ENCODE measurements at places on chromosomes 2 and 18.

DNA sequence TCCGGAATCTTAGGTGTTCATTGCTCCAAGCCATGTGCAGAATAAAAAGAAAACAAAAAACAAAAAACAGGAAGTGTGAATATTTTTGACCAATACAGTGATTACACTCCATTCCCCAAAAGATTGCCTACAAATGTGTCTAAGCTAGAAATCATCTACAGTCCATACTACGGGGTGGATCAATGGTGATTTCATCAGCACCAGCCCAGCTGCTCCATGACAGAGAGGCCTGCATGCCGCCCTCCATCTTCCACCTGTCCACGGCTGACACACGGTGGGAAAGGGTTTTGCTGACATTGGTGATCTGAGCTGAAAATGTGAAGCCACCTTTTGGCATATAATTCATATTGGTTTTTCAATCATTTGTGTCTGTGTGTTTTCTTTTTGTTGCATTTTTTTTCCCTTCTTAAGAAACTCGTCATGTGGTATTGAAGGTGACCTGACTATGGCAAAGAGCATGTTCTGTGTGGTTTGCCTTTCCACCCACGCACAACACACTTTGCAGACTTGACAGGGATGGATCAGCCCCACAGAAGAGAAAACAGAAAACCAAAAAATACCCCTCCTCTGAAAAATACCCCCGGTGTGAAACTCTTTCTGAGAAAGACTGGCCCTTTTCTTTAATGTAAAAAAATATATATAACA, 533.1 kb downstream of the RNF144A start:
- peak; percentile 80 for DNase-seq

- DNase-seq = no peak
These were observed 28.7 kb downstream of the MGAT4A start for GRCh38 chr2:98702127-98702802.

DNA sequence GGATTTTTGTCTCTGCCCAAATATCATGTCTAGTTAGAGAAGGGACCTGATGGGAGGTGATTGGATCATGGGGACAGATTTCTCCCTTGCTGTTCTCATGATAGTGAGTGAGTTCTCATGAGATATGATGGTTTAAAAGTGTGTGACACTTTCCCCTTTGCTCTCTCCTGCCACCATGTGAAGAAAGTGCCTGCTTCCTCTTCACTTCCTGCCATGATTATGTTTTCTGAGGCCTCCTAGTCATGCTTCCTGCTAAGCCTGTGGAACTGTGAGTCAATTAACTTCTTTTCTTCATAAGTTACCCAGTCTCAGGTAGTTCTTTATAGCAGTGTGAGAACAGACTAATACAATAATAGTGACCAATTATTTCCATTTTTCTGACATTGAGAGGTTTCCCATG, 167.3 kb upstream of the CYRIA start:
- DNase-seq = no peak

GRCh38 chr2:102111823-102112222, 30.7 kb upstream of the IL1R1 start:
- no peak for DNase-seq

DNA sequence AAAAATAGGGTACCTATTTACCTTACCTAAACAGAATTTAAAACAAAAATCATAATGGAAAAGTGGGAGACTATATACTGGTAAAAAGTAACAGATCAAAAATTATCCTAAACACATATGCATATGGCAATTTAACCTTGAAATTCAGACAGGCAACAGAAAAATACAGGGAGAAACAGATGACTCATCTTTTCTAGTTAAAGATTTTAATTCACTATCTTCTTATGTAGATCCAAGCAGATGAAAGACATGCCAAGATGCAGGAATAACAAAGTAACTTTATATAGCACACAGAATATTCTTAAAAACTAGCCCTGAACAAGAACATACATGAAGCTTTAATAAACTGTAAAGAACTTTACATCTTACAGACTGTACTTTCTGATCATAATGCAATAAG, 30.9 kb downstream of the PRPF40A start:
- no peak for DNase-seq

- DNase-seq = no peak
These were observed 110.9 kb downstream of the BCL2 start for GRCh38 chr18:63208676-63209075.

GRCh38 chr2:209358992-209359391, 64.9 kb upstream of the MAP2 start:
- no peak for DNase-seq

GRCh38 chr2:241354668-241355658, 1.1 kb upstream of the FARP2 start:
- DNase-seq = peak; percentile 87

DNA sequence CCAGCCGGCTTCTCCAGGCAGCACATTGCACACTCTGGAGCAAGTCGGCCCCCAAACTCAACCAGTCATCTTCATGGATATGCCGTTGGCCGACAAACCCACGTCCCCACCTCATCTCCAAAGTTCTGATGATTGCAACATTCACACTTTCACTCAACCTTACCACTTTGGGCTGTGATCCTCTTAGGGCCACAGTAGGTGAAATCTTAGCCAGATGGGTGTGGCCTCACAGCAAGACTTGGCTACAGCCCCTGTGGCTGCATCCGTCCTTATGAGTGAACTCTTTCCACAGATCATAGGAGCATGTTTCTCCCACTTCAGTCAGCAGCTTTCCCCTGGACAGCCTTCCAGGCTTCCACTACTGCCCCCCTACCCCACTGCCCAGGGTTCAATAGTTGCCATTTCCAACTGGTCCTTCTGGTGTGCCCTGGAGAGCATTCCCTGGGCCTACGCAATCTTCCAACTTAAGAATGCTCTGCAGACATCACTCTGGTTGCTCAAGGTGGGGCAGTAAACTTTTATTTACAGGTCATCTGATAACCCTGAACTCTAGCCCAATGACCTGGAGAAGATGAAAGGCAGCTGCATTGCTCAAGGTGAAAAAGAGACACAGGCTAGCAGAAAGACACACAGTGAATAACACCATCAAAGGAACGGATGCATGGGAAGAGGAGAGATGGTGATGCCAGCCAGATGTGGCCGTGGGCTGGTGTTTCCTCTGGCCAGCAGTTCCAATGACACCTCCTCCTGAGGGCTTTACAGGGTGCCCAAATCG, 34.5 kb downstream of the ARL4C start:
- DNase-seq = no peak

DNA sequence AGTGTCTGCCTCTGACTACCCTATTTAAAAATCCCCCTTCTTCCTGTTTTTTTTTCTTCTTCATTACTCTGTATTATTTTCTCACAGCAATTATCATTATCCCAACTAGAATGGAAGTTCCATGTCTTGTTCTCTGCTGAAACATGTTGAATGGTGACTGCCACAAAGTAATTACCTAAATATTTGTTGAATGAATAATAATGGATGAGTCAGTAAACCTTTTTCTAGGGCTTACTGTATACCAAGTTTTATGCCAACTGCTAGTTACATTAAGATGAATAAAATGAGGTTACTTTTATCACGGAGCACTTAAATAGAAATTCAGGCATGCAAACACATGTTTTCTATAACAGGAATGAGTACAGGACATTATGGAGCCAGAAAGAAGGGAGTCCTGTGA, 490.6 kb downstream of the THSD7B start:
- DNase-seq = no peak

DNA sequence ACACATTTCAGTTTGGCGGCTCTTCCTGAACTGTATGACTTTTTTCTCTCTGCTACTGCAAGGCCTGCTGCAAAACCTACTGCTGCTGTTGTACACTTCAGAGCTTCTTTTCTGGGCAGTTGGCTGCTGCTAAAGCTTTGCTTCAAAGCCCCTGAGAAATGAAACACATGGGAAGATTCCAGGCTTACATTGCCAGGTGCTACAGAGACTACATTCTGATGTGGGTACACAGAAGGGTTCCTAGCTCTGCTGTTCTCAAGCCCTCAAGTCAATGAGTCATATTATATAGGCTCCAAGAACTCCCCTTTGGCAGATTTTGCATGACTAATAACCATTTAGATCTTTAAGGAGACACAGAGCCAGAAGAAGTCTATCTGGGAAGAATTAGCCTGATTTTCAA, 12.9 kb upstream of the PGAP1 start:
- DNase-seq = no peak

DNA sequence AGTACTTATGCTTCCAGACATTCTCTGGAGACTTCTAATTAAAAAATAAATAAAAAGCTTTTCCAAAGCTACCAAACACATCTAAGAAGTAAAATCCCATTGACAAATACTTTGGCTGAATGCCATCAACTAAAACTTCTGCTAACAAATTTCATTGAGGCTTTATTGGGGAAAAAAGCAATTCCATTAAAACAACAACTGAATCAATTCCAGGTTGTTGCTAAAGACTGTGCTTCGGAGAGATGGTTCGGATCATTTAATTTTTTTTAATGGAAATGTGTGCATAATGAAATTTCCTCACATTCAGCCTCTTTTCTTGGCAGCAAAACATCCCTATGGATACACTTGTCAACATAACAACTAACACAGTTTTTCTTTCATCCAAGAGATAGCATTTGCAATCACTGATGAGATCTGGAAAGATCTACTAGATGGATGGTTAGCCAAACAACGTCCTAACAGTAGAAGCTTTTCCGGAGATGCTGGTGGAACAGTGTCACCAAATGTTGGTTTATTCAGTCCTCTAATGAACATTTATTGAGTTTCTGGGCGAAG, 446.1 kb upstream of the FAM98A start:
- DNase-seq = no peak

- DNase-seq = no peak
These were observed 53.7 kb upstream of the TWSG1 start for GRCh38 chr18:9280849-9281248.

DNA sequence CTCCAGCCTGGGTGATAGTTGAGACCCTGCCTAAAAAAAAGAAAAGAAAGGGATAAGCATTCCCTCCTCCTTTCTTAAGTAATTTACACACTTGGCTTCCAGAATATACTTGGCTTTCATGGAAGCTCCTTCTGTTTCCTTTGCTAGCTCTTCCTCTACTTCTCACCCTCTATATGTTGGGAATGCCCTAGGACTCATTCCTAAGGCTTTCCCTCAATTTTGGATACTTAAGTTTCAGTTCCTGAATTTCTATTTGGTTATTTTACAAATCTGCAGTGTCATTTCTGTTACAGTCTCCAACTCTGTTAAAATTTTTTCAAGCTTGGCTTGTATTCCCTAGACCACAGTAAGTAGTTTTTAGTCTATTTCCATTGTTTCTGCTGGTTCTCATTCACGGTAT, 23.6 kb downstream of the SP3 start:
- no peak for DNase-seq

- peak; percentile 66 for DNase-seq
These were observed 15.5 kb upstream of the RAB10 start for GRCh38 chr2:26018184-26019055.

- DNase-seq = no peak
These were observed 16.2 kb upstream of the DGKD start for GRCh38 chr2:233338046-233338445.

- DNase-seq = no peak
These were observed 238.5 kb upstream of the FBXO11 start for GRCh38 chr2:48144777-48145176.

- DNase-seq = no peak
These were observed 93.4 kb upstream of the SIX2 start for GRCh38 chr2:45102579-45103117.

DNA sequence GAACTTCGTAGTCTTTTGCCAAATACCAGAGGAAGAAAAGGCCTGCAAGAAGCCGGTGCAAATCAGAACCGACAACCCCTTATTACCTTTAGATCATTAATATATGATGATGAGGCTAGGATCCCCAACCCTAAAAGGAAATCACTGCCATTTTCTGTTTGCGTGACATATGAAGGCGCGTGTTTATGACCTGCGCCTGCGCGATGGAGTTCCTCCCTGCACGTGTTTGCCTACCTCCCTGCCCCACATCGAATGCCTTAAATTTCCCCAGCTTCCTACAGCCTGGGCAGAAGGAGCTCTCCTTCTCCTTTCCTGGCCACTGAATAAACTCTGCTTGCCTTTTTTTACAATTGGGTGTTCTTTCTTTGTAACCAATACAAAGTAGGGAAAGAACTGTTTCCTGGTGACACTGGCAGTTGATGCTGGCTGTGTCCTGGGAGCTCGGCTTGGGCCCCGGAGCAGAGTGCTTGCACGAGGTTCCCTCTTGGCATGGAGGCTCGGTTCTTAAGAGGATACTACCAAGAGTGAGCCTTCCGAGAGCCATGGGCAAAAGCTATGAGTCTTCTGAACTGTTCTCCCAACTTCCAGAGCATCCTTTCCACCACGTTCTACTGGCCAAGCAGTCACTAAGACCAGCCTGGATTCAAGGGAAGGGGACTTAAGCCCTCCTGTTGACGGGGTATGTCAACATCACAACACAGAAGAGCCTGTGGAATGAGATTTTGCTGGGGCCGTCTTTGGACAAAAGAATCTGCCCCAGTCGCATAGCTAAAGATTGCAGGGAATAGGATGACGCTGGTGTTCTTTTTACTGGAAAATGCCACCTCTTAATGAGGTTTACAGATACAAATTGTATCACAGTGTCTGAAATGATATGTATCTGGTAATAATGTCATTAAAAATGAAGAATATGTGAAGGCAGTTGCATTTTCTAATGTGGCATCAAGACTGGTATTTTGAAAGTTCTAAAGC, 179.8 kb downstream of the SH3BP4 start:
- no peak for DNase-seq

DNA sequence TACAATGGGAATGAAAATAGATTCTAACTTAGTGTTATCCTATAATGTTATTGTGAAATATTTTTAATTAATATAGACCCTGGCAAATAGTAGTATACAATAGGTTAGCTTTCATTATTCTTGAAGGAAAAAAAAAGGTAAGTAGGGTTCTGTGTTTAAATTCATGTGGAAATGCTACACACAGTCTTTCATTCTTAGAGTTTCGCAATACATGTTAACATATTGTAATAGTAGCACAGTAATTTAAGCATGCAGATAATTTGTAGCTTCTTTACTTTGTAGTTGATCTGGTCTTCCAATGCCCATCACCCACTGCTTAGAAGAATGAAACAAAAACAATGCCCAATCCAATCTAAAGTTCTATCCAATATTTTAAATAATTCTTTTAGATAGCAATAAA, 54.8 kb upstream of the MSTN start:
- no peak for DNase-seq

DNA sequence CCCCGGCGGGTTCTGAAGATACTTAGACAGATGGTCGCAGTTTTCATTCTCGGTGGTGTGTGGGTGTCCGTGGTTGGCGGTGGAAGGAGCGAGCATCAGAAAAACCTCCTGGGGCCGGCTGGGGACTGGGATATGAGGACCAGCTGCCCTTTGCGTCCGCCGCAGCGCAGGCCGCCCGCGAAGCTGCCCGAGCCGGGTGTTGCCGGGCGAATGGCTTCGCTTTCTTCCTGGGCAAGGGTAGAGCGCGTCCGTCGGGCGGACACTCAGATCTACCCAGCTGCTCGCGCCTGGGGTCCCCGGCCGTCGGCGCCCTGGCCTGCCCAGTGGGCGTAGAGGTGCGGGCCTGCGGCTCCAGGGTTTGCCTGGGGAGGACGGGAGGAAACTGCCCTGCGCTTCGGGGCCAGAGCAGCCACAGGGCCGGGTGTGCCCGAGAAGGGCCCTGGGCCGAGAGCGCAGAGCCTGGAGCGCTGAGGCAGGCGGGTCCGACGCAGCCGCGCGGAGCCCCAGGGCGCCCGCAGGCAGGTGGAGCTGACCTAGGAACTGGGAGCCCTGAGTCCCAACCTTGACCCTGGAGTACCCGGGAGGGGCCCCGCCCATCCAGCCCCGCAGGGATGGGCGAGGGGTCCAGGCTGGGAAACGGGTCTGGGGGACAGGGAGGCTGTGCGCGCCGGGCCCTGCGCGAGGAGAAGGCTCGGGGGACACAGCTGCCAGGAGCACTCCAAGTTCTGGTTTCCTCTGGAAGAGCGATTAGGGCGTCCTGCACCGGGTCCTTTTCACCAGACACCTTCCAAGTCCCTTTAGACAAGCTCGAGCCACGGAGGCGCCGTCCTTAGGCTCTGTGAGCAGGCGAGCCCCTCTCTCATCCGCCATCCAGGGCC, 1.3 kb downstream of the TWIST2 start:
- DNase-seq = no peak
